ENCODE measurements at places on chromosomes 6 and 20.

- no peaks in the 10 kb centered on the region for H3K4me1 ChIP-seq
- DNase-seq, result no peak
- no peaks in the 10 kb centered on the region for H3K36me3 ChIP-seq
- no peak overlapping the region for H3K4me3 ChIP-seq
- H3K27me3 ChIP-seq, result no peaks in the 10 kb centered on the region
Measured at GRCh38 chr20:4434681-4435080, 287.0 kb upstream of the PRND start.

DNA sequence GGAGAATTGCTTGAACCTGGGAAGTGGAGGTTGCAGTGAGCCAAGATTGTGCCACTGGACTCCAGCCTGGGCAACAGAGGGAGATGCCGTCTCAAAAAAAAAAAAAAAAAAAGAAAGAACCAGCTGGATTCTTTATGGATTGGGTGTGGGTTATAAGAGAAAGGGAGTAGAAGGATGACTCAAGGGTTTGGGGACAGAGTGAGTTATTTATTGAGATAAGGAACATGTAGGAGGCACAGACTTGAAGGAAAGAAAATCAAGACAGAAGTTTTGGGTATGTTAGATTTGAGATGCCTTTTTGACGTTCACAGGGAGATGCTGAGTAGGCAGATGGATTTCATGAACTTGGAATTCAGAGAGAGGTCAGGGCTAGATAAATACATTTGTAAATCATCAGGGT is 47.6 kb downstream of the KIZ start:
- no peak for DNase-seq
- H3K27me3 ChIP-seq, result no peaks in the 10 kb centered on the region
- H3K27ac ChIP-seq, result no peak overlapping the region
- no peaks in the 10 kb centered on the region for H3K36me3 ChIP-seq
- peaks cover 4% of the 10 kb centered on the region for H3K4me1 ChIP-seq
- H3K4me3 ChIP-seq, result no peak overlapping the region

DNA sequence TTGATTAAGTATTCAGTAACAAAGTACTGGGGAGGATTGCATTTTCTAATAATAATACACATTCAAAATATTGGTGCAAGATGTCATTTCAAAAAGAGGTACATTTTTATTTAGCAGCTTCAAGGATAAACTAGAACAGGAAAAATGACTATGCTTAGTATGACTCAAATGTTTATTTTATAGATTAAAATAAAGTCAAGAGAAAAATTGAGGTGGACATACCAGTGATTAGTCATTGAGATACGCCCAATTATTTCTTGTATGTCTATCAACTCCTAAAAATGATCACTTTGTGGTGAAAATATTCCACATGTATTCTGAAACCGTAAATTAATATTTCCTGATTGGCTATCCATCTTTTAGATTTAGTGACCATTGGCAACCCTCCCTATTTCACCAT is 96.7 kb downstream of the PHF3 start:
- H3K27ac ChIP-seq, result no peak overlapping the region
- H3K4me1 ChIP-seq, result no peaks in the 10 kb centered on the region
- H3K36me3 ChIP-seq, result no peaks in the 10 kb centered on the region

DNA sequence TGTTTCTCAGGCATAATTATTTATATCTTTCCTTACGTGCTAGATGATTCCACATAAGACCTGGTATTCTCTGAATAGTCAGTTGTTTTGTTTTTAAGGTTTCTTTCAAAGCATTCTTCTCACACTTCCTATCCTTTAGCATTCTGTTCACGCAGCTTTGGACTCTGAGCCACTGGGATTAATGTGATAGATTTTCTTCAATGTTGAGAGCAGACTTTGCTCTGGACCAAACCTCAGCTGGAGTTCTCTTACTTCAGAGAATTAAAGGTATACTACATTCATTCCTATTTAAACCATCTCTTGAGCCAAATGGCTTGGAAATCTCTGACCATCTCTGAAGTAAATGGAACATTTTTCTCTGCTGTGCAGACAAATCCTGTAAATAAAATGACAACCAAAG is 70.7 kb upstream of the TRAF3IP2 start:
- no peak for DNase-seq
- no peaks in the 10 kb centered on the region for H3K36me3 ChIP-seq
- H3K4me1 ChIP-seq, result no peaks in the 10 kb centered on the region
- no peak overlapping the region for H3K4me3 ChIP-seq

Measured in ovary (tissue), 10 donors.